ENCODE measurements at places on chromosomes 13 and 19.

GRCh38 chr13:72853000-72853399 lies 71.1 kb downstream of the PIBF1 start:
- DNase-seq = no peak

- DNase-seq = peak; percentile 99
Observed at GRCh38 chr13:50123862-50124535, 108.8 kb downstream of the KCNRG start.

GRCh38 chr13:45658586-45659235 lies 43.2 kb upstream of the ERICH6B start:
- no peak for DNase-seq

DNA sequence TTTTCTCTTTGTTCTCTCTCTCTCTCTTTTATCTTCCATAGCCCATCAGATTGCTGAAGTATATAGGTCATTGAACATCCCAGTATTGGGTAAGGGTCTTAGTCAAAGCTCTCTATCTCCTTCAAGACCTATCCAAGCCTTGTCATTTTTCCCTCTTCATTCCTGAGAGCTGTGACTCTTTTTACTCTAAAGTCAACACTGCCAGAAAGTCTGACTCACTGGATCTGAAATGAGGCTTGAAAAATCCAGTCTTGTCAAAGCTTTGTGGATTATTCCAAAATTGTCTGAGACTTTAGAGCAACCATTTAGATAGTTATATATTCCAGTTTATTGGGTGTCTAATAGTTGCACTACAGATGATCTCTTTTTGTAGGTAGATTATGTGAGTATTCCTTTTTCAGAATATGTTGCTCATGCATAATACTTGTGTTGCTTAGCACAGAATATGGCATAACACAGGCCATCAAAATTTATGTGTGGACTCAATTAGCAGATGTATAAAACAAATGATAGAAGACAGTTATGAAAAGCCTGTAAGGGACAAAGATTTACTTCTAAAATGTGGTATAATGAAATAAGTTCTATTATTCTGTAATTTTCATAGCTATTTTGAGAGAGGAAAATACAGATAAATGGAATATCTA lies 389.3 kb upstream of the PCDH9 start:
- no peak for DNase-seq

- DNase-seq = peak; percentile 93
Observed at GRCh38 chr19:36169084-36169760, 17.0 kb upstream of the COX7A1 start.

Data from kidney (tissue), 22 donors.